Activated T-helper 2 cell treated with anti-CD3 and anti-CD28 coated beads, Interferon-gamma antibody, Interleukin-2, Interleukin-4, amounts not matched to agents 10 μg/mL and 5 μg/mL and 100 μg/mL, durations not matched to agents 14 hours and 24 hours and 36 hours (primary cell): ENCODE measurements at places on chromosomes 11 and 22. TPM values are rescaled to one million over a fixed set of nuclear protein-coding genes. Genes with fewer than 3 reads are reported as not detected.

DNA sequence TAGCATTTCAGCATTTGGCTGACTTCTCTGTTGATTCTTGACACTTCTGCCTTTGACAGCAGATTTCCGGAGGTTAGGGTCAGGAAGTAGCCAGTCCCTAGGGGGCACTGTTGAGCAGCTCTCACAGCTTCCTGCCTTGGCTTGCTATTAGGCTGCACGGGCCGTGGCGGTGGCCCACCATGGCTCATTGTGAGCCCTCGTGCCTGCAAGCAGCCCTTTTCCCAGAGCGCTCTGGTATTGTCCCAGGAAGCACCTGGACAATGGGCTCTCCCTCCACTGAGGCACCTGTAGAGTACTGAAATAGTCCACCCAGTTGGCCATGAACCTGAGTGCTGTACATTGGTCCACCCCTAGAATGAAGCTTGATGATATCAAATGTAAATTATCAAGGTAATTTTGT lies 100.2 kb upstream of the GAL start:
- peak; percentile 36 for DNase-seq

DNA sequence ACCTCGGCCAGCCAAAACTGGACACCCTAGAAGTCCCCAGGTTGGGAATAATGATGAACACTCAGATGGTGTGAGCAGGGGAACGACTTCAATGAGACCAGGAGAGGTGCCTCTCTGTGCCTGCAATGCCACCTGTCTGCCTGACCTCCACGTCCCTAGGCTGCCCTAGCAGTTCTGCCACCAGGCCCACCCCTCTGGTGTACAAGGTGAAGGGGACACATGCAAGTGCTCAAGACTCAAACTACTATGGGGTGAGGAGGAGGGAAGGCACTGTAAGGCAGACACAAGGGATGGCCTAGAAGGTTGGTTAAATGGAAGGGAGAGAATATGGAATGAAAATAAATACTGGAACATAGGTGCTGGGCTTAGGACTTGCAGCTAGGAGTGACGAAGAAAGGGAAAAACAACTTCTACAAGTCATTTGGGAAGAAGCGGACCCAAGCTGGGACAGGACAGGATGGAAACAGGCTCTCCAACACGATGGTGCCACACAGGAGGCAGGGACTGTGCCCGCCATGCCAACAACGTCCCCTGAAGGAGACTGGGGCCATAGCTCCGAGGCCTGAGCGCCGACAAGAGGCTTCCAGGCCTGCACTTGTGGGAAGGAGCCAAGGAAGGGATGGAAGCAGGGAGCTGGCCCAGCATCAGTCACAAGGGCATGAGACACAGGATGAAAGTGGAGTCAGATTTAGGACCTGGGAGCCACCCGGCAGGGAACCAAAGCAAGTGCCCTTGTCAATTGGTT lies 18.5 kb downstream of the SERPIND1 start:
- DNase-seq = no peak

Gene RAG2
- not detected in 2 replicates for total RNA-seq

DNA sequence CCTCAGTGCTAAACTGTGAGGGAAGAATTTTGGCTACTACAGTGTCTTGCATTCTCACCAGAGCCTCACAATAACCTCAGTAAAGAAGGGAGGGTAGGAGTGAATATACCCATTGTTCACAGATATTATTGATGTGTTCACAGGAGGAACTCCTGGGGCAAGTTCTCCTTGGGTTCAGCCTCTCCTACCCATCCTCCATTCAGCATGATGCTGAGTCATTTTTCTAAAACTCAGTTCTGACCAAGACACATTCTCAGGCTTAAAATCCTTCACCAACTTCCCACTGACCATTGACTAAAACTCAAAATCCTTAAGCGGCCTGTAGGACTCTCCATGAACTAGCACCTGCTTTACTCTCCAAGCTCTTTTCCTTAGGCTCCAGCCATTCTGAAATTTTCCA lies 48.7 kb downstream of the SYTL2 start:
- DNase-seq = no peak

DNA sequence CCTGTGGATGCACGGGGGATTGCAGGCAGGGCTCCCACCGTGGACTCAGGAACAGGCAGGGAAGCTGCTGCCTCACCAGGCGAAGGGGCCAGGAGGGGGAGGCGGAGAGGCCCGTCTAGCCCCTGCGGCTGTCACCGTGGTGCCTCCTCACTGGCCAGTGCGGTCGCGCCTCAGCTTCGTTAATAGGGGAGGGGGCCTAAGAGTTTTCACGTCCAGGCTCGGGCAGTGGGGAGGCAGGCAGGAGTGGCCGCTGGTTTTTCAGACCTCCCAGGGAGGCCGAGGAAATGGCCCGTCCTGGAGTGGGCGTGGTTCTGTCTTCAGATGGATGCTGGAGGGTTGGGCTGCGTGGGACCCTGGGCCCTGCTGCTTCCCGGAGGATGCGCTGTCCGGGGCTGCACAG lies 91.1 kb upstream of the B3GAT1 start:
- no peak for DNase-seq

DNA sequence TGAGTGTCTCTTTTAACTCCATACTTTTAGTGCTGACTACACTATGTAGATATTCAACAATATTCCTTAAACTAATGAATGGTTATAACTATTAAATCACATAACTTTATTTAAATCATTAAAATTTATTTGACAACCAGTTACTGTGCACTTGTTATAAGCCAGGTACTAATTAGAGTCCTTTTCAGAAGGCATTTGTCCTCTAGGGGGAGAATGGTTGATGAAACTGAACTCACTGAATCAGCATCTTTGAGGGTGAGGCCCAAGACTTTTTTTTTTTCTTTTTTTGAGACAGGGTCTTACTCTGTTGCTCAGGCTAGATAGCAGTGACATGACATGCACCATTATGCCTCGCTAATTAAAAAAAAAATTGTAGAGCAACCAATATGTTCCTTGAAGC lies 515.6 kb upstream of the CCDC90B start:
- DNase-seq = no peak

DNA sequence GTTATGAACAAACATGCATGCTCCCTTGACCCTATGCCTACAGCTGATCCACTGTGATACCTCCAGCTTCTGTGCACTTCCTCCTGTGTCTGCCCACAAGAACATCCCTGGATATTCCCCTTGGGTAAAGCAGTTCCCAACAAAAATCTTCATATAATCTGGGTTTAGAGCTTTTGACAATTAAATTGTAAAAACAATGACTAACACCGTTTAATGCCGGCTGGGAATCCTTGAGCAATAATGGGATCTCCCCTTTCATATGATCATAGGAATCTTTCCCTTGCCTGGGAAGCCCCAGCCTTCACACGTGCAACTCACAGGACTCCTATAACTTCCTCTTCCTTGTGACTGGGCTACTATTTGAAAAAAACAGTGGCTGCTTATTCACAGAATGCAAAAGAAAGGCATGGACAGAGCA lies 6.3 kb upstream of the ZC3H12C start:
- DNase-seq = no peak

Gene GGTLC3
- not detected in 2 replicates for total RNA-seq

Gene FDXACB1
- 7.4 and 8.2 TPM in 2 replicates for total RNA-seq

- no peak for DNase-seq
Observed at GRCh38 chr11:121722431-121723245, 269.9 kb upstream of the SORL1-AS1 start.

DNA sequence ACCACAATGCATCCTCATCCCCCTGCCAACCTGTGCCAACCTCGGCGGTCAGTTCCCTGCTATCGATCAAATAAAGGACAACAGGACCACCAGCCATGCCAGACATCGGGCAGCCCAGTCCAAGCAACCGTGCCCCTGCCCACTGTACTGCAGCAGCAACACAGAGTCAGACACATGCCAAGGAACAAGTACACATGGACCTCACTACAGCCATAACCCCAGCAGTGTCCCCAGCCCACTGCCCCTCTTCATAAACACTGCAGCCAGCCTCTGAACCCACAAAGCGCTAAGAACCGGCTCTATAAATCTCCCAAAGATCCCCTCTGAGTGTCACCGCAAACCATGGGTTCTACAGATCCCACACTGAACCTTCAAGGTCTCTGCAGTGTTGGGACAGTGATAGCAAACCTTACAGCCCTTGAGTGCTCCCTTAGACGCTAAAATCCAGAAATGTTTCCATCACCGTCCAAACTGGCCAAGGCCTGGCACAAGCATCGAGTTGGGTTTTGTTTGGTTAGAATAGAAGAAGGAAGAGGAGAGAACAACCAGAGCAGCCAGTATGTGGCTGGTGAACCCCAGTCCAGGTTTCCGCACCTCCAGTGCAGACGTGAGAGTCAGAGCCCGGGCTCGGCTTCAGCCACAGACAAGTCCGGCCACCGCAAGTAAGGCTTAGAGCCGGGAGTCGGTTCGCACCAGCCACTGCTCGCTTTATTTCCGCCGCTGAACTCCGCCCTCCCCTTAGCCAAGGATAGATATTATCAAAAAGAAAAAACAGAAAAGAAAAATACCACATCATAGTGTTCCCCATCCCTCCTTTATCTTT lies 7.9 kb downstream of the PAX6 start:
- DNase-seq = no peak

DNA sequence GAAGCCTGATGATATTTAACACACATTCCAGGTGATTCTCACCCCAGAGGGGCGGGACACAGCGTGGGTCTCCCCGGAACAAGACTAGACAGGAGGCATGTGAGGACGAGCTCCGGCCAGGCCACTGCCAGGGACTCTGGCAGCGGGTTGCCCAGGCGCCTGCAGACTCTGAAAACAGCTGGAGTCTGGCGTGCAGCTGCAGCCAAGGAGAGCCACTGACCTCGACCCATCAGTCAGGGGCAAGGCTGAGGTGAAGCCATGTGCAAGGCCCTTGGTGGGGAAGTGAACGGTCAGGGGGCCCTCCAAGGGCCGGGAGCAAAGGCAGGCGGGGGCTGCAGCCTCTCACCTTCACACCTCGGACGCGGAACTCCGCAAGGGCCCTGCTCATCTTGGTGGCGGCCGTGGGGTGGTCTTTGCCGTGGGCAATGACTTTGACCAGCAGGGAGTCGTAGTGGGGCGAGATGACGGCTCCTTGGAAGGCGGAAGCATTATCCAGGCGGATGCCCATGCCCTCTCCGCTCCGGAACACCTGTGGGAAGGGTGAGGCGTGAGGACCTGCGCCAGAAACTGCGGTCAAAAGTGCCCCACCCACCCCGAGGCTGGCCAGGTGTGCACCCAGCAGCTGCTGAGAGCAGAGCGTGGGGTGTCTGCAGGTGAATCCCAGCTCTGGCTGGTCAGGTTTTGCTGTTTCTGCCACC lies 6.7 kb downstream of the LRFN4 start:
- no peak for DNase-seq

DNA sequence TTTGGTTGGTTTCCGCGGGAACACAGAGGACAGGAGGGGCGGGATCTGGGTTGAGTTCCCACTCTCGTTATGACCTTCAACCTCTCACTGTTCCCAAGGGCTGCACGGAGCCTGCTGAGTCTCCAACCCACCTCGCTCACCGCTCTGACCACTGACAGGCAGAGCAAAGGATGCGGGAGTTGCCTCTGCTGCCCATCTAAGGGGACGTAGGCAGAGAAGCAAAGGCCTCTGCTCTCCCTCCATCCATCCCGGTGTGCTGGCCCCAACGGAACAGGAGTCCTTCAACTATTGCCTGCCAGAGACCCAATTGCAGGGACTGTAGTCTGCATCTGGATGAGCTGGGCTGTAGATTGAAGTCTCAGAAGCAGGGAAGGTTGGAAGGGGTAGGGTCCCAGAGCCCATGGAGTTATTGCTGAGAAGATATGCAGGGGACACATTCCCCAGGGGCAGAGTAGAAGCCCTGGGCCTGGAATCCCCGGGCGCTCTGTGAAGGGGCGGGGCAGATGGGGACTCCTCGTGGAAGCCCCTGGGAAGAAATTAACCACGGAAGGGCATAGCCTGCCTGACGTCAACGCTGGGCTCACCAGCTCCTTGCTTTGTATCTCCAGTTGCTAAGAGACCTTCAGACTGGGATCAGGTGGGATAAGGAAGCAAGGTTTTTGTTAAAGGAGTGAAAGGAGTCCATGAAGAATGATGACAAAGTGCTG lies 12.7 kb upstream of the FXYD2 start:
- no peak for DNase-seq

GRCh38 chr22:40023341-40023841 lies 28.6 kb downstream of the FAM83F start:
- DNase-seq = no peak

- no peak for DNase-seq
Observed at GRCh38 chr11:13140873-13141655, 131.9 kb downstream of the RASSF10 start.

Gene TANGO2
- 27.4 and 30.0 TPM in 2 replicates for total RNA-seq

DNA sequence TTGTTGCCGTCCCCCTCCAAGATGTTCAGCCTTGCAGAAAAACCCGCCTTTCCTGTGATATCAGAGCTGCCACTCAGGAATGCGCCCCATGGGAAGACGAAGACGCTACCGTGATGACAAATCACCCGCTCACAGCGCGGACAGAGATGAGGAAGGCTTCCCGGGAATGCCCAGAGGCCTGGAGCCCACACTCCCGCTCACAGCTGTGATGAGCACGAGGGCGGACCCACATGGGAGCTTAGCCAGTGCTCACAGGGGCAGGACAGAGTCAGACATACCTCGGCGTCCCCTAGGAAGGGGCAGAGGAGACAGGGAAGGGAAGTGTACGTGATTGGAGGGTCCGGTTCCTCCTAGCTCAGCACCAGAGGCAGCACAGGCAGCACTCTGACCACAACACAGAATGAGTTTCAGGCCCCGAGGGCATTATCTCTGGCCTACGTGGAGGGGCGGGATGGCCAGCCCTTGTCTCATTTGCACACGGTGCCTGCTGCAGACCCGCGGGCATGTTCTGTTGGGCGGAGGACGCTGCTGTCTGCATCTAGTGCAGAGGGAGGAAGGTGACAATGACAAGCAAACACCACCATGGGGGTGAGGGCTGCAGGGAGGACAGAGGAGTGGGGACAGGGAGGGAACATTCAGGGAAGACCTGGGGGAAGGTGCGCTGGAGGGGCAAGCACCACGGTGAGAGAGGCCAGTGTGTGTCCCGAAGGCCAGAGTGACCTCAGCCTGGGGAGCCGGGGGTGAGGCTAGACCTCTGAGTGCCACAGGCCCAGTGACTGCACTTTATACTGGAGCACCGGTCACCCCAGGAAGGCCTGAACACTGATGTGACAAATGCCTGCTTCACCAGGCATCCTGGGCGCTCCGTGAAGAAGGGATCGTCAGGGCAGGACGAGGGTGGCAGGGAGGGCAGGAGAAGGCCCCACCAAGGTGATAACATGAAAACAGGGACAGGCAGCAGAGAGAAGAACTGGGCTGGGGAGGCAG lies 79.6 kb downstream of the CELSR1 start:
- no peak for DNase-seq

GRCh38 chr11:60357771-60358170 lies 20.6 kb upstream of the MS4A7 start:
- no peak for DNase-seq

Gene SLC22A9
- total RNA-seq = not detected in 2 replicates

GRCh38 chr22:35417606-35418005 lies 17.7 kb downstream of the MCM5 start:
- DNase-seq = no peak

- DNase-seq = no peak
Observed at GRCh38 chr11:36361901-36362391, 65.9 kb downstream of the PRR5L start.

GRCh38 chr11:85377901-85378300 lies 249.2 kb downstream of the DLG2 start:
- no peak for DNase-seq

- no peak for DNase-seq
Observed at GRCh38 chr11:69721745-69722144, 17.9 kb upstream of the FGF19 start.

Gene ART5
- not detected in 2 replicates for total RNA-seq
